ENCODE measurements at places on chromosomes 13 and 19.
A peak's percentile ranks its signal among the peaks of the same experiment; 100 is the strongest.

GRCh38 chr13:86541461-86541860, 742.2 kb upstream of the SLITRK6 start:
- DNase-seq: no peak

GRCh38 chr13:78102121-78102677, 183.6 kb upstream of the EDNRB start:
- DNase-seq: no peak

DNA sequence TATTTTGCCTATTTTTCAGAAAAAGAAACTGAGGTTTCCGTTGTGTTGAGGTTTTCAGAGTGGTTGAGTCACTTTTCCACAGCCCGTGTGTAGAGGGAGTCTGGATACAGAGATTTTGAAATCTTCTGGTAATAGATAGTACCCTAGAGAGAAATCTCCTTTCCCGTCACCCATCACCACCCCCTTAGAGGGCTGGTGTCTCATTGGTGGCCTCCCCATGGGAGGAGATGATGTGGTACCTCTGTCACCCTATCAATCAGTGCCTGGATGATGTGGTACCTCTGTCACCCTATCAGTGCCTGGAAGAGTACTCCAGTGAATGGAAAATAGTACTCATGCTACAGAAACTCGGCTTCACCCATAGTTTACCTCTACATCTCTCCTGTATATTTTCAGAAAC, 42.2 kb upstream of the SERP2 start:
- DNase-seq: peak; percentile 29

DNA sequence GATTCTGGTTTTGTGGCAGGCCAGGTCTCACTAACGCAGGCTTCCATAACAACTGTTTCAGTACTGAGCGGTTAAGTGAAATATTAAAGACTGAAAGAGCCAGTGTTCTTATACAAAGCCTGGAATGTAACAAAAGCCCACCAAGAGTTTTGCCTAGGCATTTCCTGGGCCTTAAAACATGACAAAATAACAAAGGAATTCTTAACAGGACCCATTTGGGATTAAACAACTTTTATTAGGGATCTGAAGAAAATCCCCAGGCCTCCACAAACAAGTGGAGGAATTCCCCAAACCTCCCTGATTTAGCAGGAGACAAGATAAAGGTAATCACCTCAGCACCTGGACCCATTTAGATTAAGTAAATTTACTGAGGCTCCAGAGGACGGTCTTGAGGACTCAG, 799.7 kb upstream of the SPRY2 start:
- no peak for DNase-seq

GRCh38 chr19:13538601-13539253, 32.4 kb upstream of the CACNA1A start:
- DNase-seq: no peak

GRCh38 chr13:23180711-23181110, at the start of gene SGCG:
TSS of gene SGCG (plus strand) at chr13:23180979. CDS start at chr13:23203695, 22,716 bp downstream.
- no peak for DNase-seq

DNA sequence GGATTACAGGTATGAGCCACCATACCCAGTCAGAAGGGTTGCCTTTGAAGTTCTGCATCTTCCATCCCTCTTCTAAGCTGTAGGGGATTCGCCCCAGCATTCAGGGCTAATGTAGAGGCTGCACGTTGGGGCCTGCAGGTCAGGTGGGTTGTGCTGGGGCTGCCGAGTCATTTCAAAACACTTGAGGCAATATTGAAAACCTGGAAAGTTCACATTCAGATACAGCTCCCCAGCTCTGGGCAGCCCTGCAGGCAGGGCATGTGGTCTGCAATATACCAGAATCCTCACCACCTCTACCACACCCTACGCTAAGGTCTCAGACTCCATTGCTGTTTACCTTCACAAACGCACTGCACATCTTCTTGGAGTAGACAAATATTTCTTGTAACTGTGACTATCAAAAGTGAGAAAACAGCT, 24.6 kb downstream of the CCNE1 start:
- peak; percentile 89 for DNase-seq

GRCh38 chr19:41886761-41887710, 4.1 kb downstream of the ARHGEF1 start:
- DNase-seq: peak; percentile 72

- DNase-seq: no peak
Observed at GRCh38 chr13:82698941-82699340, 1183.3 kb downstream of the SLITRK1 start.

DNA sequence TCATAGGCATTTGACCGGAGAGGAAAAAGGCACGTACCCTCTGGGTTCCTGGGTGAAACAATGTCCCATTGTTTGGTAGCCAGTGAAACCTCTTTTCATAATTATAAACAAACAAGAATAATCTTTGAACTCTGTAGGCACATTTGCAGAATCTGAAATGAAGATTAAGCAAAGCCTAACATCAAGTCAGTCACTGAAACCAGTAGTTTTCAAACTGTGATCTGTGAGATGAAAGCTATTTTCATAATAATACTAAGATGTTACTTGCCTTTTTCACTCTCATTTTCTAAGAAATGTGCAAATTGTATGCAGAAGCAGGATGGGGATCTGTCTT, 105.4 kb downstream of the WDFY2 start:
- no peak for DNase-seq

DNA sequence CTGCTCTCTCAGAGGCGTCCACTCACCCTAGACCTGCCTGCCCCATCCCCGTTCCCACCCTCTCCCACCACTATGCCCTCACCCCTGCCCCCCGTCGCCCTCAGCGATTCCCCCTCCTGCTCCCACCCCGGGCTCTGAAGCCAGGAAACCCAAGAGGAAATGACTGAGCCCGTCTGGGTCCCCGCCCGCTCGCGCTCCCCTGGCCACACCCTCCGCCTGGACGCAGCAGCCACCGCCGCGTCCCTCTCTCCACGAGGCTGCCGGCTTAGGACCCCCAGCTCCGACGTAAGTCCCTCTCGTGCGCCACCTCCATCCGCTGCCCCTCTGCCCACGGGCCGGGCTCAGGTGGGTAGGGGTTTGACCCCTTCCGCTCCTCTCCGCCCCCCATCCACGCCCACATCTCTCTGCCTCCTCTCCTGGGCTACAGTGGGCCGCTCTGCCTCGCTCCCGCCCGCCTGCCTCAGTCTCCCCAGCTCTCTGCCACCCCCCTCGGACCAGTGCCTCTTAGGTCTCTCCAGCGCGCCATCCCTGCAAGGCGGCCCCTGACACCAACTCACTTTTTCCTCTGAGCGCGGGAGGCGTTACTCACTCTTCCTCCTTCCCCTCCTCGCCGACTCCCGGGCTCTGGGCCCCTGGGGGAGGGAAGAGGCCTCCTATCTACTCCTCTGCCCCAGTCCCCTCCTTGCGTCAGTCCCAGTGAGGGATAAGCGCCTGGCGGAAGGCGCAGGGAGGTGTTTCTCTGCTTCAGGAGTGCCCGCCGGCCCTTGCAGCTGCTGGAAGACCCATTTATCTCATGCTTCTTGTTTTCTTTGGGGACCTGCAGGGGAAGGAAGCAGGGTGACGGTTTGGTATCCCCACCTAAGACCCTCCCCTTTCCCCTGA, at the start of gene FXYD5:
FXYD5 (plus strand) TSS at position 211 of the 882 bp plus-strand sequence. CDS start 816 bp downstream, outside the sequence.
- DNase-seq: peak; percentile 76

DNA sequence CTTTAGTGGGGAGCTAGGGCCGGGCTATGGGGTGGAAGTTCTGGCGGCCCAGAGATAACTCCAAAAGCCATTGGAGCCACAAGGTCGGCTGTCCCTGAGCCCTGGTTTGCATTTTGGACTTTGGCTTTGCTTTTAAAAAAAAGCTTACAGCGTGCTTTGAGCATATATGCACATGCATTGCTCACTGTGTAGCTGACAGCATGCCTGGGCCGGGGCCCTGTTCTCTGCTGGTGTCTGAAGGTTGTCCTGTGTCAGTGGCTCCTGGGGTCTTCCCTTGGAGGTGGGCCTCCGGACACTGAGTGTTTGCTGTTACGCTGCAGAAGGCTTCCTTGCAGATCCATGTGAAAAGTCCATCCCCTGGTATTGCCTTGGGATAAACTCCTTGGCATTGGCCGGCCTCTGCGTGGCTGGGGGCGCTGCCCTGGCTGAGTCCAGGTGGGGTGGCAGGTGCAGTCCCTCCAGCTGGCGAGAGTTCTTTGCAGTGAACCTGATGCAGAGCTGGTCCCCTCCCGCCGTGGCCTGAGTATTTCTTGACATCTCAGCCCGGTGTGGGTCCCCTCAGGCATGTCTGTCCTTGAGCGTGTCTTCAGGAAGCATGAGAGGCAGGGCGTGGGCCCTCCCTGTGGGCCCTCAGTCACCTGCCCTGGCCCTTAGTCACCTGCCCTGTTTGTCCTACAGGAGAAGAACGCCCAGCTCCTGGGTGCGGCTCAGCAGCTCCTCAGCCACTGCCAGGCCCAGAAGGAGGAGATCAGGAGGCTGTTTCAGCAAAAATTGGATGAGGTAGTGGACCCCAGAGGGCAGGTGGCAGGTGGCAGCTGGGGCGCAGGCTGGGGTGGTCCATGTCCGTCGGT, 23.0 kb downstream of the PLEKHJ1 start:
- no peak for DNase-seq

- no peak for DNase-seq
Observed at GRCh38 chr13:24080134-24080533, 80.4 kb upstream of the SPATA13 start.

DNA sequence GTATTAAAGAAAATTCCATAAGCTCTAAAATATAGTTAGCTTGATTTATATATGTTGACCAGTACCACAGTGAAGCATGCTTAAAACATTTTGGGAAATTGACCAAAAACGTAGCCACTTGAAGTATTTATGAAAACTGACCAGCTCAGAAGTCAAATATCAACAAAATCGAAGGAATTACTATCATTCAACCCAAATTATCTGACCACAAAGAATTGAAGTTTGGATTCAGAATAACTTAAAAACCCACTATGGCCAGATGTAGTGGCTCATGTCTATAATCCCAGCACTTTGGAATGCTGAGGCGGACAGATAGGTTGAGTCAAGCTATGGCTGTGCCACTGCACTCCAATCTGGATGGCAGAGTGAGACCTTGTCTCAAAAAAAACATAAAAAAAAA, 31.9 kb downstream of the GPALPP1 start:
- no peak for DNase-seq

- DNase-seq: no peak
Observed at GRCh38 chr13:72590091-72590740, 137.2 kb downstream of the MZT1 start.

DNA sequence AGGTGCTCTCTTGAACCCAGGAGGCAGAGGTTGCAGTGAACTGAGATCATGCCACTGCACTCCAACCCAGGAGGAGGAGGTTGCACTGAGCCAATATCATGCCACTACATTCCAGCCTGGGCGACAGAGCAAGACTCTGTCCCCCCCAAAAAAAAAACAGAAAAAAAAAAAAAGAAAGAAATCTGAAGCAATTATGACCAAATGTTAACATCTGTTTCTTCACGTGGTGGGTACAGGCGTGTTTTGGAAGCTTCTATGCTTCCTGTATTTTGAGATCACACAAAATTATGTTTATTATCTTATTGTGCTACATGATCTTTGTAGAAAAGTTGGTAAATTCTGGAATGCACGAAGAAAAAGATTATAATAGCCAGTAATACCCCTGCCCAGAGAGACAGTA, 2.7 kb upstream of the ACP5 start:
- DNase-seq: no peak

- DNase-seq: no peak
Observed at GRCh38 chr13:59144700-59145099, 1019.0 kb downstream of the DIAPH3 start.

- no peak for DNase-seq
Observed at GRCh38 chr13:99197117-99197651, 3.5 kb upstream of the UBAC2 start.

- no peak for DNase-seq
Observed at GRCh38 chr19:18414504-18415177, 4.6 kb upstream of the SSBP4 start.

GRCh38 chr19:3360421-3361383, 5.7 kb upstream of the NFIC start:
- DNase-seq: peak; percentile 69

GRCh38 chr19:50537769-50538230, 24.1 kb upstream of the ASPDH start:
- DNase-seq: peak; percentile 77

DNA sequence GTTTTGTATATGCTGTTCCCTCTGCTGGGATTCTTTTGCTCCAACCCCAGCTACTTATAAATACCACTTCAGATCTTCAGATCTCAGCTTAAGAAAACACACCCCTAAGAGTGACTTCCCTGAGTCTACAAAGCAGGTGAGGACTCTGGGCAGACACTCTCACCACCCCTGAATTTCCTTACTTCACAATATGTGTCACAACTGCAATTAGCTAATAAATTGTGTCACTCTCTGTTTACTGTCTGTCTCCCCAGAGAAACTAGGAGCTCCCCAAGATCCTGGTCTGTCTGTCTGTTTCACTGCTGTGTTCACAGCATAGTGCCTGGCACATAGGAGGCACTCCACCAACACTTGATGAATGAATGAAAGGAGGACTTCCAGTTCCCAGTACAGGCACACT, 14.4 kb downstream of the CEBPA start:
- no peak for DNase-seq

DNA sequence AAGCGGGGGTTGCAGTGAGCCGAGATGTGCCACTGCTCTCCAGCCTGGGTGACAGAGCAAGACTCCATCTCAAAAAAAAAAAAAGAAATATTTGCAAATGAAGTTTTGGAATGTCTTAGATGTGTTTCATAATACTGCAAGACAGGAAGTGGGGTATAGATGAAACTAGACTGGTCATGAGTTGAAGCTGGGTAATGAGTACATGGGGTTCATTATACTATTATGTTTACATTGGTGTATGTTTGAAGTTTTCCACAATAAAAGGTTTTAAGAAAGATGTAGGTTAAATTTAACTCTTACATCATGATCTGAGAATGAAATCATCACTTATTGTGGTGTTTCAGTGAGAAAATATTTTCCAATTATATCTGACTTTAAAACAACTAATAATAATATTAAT, 19.0 kb downstream of the FNDC3A start:
- peak; percentile 15 for DNase-seq

GRCh38 chr13:94707400-94708021, 4.8 kb downstream of the SOX21 start:
- DNase-seq: no peak

DNA sequence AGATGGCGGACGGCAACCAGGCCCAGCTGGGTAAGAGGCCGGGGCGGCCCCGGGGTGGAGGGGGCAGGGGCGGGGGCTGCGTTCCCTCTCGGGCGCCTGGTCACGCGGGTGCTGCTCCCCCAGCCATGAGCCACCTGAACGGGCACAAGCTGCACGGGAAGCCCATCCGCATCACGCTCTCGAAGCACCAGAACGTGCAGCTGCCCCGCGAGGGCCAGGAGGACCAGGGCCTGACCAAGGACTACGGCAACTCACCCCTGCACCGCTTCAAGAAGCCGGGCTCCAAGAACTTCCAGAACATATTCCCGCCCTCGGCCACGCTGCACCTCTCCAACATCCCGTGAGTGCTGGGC, 11.1 kb downstream of the PTBP1 start:
- DNase-seq: no peak

DNA sequence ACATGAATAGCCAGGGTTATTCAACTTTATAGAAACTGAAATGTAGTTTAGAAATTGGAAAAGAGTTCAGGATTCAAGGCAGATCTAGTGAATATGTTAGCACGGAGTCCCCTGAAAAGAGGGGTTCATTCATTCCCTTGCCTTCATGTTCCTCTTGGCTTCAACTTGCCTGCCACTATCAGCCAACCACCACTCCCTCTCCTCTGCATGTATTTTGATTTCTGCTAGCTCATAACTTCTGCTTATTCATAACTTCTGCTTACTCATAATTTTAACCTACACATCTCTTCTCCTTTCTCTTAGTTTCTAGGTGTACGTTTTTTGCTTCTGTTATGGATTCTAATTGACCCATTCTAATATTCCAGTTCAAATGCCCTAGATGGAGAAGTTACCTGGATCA, 5.5 kb upstream of the SERTM1 start:
- DNase-seq: no peak

- peak; percentile 26 for DNase-seq
Observed at GRCh38 chr13:36965767-36966166, 33.4 kb downstream of the ALG5 start.

GRCh38 chr13:103757361-103757760, 691.1 kb upstream of the SLC10A2 start:
- no peak for DNase-seq

Measured in activated CD4-positive, alpha-beta T cell treated with anti-CD3 and anti-CD28 coated beads, Interleukin-2, Interleukin-6, amounts not matched to agents 100 ng/mL and 50 ng/mL, durations not matched to agents 16 hours and 8 hours (primary cell).